Activated CD4-positive, CD25-positive, alpha-beta regulatory T cell (primary cell): ENCODE measurements at places on chromosomes 7 and 10.

- no peak for DNase-seq
Measured at GRCh38 chr10:9043466-9043865, 989.0 kb downstream of the GATA3 start.

GRCh38 chr10:86137561-86137960 lies 229.0 kb downstream of the GRID1 start:
- no peak for DNase-seq

DNA sequence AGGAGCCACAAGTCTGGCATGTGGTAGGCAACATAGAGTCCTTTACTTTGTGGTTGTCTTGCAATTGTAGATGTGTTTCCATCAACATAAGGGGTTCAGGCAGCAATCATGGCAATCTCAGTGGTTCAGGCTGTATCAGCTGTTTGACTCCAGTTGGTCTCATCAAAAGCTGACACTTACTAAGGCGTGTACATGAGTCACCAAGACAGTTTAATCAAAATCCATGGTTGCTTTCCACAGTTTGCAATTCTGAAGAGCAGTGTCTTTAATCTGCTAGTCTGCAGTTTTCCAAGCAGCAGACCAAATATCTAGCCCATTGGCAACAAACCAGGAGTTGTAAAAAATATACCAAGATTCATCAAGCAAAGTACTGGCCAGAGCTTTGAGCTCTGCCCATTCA lies 210.2 kb downstream of the MDFIC start:
- no peak for DNase-seq

DNA sequence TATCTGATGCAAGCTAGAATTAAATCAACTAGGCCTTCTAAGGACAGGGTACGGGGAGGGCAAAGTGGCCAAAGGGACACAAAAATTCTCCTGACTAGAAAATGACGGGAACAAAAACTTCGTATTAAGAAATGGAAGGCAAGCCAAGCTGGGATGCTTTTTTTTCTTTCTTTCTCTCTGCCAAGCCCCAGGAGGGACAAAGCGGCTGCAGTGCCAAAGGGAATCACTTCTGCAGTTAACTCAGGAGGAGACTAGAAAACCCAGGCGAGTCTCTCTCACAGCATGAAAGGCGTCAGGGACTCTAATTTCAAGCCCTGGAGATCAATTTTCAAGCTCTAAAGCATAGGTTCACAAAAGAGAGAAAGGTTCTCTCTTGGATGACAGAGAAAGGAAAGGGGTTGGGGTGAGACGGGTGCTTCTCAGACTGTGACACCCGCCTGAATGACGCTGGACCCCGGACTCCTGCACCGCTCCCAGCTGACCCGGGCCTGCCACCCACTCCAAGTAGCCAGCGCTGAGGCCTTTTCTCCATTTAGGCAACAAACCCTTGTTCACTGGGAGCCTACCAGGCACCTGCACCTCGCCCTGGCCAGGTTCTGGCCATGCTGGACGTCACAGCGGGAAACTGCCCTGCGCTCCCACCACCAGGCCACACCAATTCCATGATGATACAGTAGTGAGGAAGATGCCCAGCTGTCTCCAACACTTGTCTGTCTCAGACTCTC lies 56.5 kb downstream of the KIAA1549 start:
- DNase-seq: no peak

DNA sequence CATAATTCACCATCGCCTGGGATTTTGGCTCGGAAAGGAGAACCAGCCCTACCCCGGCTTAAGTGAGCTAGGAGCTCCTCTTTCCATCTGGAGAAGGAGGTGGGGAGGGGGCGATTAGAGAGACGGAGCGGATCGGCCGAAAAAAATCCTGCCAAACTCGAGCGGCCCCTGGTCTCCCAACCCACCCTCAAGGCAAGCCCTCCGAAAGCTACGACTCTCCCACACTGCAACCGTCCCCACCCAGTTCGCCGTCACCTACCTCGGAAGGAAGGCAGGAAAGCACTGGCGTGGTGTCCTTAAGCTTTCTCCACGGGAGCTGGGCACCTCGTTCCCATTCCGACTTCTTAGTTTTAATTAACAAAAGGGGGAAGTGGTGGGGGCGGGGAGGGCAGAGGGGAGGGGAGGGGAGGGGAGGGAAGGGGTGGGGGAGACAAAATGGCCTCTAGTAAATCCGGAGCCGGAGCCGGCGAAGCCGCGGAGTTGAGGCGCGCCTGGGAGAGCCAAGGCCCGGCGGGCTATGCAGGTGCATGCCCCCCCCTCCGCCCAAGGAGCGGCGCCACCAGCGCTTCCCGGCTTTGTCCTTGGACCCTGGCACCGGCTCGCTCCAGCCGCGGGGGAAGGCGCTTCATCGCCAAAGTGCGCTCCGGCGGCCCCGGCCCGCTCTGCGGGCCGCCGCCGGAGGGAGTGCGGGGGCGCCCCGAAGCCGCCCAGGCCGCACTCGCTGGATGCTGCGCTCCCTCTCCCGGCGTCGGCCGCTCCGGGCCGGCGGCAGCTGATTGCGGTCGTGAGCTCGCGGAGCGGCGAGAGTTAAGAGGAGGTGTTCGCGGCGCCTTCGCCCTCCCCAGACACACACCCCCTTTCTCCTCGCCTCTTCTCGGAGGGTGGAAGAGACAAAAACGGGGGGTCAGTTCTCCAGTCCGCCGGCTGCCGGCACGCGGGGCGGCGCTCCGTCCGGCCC lies at the start of gene LRRC4:
LRRC4 (minus strand) TSS at position 784 of the 958 bp plus-strand sequence. CDS start 797 bp downstream, outside the sequence.
- no peak for DNase-seq

GRCh38 chr7:19982841-19983835 lies 209.7 kb upstream of the TMEM196 start:
- DNase-seq: no peak
